ENCODE measurements at places on chromosomes 3 and 15. TPM values are rescaled to one million over a fixed set of nuclear protein-coding genes. Genes with fewer than 3 reads are reported as not detected.

GRCh38 chr15:63860155-63860554 is 26.4 kb upstream of the HERC1 start:
- no peak overlapping the region for H3K27ac ChIP-seq
- DNase-seq, result no peak
- H3K4me3 ChIP-seq, result no peak overlapping the region
- H3K27me3 ChIP-seq, result no peaks in the 10 kb centered on the region
- peaks cover 9% of the 10 kb centered on the region for H3K4me1 ChIP-seq

GRCh38 chr15:94306700-94307650 is 75.6 kb downstream of the MCTP2 start:
- H3K27me3 ChIP-seq, result no peaks in the 10 kb centered on the region
- no peaks in the 10 kb centered on the region for H3K4me1 ChIP-seq
- DNase-seq, result no peak
- no peak overlapping the region for H3K4me3 ChIP-seq
- H3K27ac ChIP-seq, result no peak overlapping the region
- H3K36me3 ChIP-seq, result peaks cover 13% of the 10 kb centered on the region

GRCh38 chr3:19934098-19934566 is at the start of gene EFHB:
Gene EFHB (minus strand): TSS chr3:19934217. CDS start chr3:19934018, 199 bp downstream.
- H3K27ac ChIP-seq, result peak within 1 kb of the TSS; percentile 51
- H3K4me1 ChIP-seq, result peaks cover 8% of the 10 kb centered on the region
- peak within 1 kb of the TSS; percentile 34 for H3K4me3 ChIP-seq
- DNase-seq, result peak; percentile 55
- no peaks in the 10 kb centered on the region for H3K27me3 ChIP-seq

DNA sequence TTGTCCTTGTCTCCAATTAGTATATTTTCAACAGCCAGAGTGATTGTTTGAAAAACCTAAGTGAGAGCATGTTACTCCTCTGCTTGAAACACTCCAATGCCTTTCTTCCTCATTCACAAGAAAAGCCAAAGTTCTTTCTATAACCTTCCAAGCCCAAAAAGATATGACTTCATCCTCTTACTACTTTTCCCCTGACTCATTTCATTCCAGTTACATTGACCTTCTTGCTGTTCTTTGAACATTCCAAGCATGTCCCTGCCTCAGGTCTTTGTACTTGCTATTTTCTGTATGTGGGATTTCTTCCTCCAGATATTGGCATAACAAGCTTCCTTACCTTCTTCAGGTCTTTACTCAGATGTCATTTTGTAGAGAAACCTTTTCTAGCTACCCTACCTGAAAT is 28.3 kb downstream of the EHHADH start:
- peaks cover 4% of the 10 kb centered on the region for H3K4me1 ChIP-seq
- peaks cover 10% of the 10 kb centered on the region for H3K36me3 ChIP-seq
- no peak for DNase-seq

Gene SRGAP3
- 68.6 TPM for total RNA-seq

Data from mesothelial cell of epicardium (in vitro differentiated cells).